Nucleus accumbens (tissue), 56 donors: ENCODE measurements at places on chromosomes 16 and 17.

GRCh38 chr16:80309178-80309577, 231.6 kb upstream of the DYNLRB2 start:
- DNase-seq = no peak

DNA sequence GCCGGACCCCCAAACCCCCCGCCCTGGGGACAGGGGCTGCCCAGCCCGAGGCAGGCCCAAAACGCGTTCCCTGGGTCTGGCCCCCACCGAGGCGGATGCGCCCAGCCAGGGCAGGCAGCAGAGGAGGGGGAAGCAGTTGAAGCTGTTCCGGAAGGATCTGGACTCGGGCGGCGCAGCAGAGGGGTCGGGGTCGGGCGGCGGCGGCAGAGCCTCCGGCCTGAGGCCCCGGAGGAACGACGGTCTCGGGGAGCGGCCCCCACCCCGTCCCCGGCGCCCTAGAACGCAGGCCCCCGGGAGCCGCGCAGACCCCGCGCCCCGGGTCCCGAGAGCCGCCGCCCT, 22.9 kb upstream of the ZFPM1 start:
- no peak for DNase-seq

DNA sequence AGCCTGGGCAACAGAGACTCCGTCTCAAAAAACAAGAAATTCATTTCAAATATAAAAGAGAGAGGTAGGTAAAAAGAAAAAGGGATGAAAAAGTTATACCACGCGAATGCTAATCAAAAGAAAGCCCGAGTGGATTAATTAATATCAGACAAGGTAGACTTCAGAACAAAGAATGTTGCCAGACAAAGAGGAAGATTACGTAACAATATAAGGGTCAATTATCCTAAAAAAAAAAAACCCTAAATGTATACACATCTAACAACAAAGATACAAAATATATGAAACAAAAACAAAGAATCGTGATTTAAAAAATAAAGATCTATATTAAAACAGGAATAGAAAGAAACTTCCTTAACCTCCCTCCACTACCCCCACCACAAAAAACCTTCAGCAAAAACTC, 44.1 kb downstream of the CCDC57 start:
- DNase-seq = no peak

DNA sequence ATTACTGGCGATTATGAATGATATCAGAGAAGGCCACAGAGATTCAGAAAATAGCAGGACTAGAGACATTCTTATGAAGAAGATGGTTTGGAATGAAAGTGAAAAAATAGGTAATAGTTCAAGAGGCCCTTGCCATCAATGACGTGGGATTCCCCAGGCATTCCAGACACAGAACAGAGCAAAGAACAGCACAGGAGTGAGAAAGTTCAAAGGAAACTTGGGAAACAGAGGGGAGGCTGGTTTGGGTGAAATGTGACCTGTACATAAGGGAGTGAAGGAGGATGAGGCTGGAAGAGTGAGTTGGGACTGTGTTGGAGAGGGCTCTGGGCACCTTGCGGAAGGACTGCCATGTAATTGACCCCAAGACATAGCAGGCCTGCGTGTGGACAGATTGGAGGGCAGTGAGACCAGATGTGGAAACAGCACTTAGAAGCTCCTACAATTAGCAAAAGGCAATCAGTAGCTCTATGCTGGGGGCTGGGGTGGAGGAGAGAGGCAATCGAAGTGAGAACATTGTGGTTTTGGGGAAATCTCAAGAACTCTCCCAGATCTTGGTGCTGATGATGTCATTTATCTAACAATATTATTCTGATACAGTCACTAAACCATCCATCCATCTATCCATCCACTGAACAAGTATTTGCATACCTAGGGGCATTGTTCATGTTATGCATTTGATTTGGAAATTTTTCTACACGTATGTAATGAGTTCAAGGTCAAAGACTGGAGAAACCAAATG, 365.3 kb upstream of the ZFHX3 start:
- no peak for DNase-seq

DNA sequence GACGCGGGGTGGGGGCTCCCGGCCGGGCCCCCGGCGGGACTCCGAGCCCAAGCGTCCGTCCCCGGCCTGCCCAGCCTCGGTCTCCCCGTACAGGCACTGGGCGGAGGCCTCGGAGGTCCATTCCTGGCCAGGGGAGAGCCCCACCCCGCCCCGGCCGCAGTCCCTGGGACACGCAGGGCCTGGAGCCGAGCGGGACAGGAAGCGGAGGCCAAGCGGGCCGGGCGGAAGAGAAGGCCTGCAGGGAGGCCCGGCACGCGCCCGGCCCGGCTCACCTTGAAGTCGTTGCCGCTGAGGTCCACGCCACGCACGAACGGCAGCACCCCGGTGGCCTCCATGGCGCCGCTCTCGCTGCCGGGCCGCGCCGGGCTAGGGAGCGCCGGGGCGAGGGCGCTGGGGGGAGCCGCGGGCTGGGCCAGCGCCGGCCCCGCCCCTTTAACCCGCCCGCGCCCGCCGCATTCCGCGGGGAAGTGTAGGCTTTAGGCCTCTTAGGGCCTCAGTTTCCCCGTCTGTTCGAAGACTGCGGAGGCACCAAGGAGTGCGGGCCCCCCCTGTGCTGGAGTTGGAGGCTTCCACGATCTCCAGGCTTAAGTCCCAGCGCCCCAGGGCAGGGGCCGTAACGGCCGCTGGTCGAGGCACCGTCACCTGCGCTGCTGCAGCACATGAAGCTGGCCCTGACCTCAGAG, at the start of gene FLII:
TSS of gene FLII (minus strand) at position 383 of the 683 bp plus-strand sequence. CDS start at position 335, 48 bp downstream.
- peak; percentile 74 for DNase-seq

GRCh38 chr16:49468611-49469310, 95.2 kb downstream of the C16orf78 start:
- no peak for DNase-seq

GRCh38 chr16:4746215-4746614, 11.9 kb downstream of the DNAAF8 start:
- DNase-seq = no peak

GRCh38 chr16:87816507-87817100, 50.8 kb upstream of the KLHDC4 start:
- DNase-seq = no peak

DNA sequence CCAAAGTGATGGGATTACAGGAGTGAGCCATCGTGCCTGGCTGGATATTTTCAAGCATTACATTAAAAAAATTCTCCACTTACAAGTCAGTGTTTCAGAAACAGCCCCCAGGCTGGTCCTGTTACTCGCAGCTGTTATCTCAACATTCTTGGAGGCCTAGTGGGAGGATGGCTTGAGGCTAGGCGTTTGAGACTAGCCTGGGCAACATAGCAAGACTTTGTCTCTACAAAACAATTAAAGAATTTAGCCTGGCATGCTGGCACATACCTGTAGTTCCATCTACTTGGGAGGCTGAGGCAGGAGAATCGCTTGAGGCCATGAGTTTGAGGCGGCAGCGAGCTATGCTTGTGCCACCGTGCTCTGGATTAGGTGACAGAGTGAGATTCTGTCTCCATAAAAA, 26.5 kb upstream of the SPNS3 start:
- no peak for DNase-seq

DNA sequence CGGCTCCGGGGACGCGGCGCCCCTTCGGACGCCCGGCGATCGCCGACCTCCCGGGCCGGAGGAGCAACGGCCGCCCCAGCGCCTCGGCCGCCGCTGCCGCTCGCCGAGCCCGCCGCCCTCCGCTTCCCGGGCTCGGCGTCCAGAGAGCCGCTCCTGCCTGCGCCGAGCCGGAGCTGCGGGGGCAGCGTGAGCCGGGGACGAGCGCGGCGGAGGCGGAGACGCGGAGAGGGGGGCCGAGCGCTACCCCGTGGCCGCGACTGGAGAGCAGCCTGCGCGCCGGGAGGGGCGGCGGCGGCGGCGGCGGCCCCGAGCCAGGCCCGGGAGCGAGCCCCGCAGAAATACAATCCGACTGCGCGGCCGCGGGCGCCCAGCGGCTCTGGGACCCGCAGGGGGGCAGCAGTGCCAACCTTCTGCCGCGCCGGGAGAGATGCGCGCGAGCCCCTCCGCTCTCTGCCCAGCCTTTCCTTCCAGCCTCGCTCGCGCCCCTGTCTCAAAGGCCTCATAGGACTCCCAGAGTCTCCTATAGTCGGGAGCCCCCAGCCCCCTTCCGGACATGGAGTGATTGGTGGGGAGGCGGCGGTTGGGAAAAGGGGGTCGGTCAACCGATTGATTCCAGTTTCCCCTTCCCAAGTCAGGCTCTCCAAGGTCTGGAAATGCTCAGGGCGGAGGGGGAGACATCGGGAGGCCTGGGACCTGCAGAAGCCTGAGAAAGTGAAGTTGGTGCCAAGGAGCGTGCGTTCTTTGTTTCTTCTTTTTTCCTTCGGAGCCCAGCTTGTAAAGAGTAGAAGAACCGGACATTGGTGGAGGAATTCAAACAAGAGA, 1.0 kb upstream of the SDK2 start:
- peak; percentile 24 for DNase-seq

DNA sequence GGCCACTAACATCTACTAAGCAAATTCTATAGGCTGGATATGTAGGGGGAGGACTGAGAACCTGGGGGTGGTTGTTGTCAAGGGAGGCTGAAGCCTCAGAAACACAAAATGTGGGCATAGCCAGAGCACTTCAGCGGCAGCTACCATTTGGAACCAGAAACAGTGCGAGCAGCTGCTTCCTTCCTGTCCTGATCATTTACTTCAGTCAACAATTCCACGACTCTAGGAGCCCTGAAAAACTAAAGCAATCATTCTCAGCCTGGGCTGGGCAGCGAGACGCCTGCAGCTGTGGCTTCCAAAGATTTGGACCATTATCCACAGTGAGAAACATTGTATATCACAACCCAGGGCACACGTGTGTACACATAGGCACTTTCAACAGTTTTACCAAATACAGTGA, 93.9 kb upstream of the WSCD1 start:
- DNase-seq = no peak

GRCh38 chr16:19375561-19376158, 42.0 kb upstream of the TMC5 start:
- DNase-seq = peak; percentile 1

DNA sequence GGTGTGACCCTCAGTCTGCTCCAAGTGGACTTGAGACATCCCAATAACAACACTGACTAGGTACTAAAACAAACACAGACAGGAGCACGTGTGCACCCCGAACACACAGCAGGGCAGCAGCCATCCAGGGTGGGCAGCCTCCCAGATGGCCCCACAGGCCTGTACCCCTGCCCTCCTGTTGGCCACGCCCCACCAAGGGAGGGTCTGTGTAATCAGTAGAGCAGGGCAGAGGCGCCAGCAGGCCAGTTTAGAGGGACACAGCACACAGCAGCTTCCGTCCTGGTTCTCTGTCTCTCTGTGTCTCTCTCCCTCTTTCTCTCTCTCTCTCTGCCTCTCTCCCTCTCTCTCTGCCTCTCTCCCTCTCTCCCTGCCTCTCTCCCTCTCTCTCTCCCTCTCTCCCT, 21.4 kb downstream of the ACTG1 start:
- DNase-seq = no peak

GRCh38 chr16:19513377-19514053, 8.4 kb downstream of the GDE1 start:
- no peak for DNase-seq

GRCh38 chr17:75371339-75371738, 34.1 kb downstream of the GRB2 start:
- DNase-seq = no peak

DNA sequence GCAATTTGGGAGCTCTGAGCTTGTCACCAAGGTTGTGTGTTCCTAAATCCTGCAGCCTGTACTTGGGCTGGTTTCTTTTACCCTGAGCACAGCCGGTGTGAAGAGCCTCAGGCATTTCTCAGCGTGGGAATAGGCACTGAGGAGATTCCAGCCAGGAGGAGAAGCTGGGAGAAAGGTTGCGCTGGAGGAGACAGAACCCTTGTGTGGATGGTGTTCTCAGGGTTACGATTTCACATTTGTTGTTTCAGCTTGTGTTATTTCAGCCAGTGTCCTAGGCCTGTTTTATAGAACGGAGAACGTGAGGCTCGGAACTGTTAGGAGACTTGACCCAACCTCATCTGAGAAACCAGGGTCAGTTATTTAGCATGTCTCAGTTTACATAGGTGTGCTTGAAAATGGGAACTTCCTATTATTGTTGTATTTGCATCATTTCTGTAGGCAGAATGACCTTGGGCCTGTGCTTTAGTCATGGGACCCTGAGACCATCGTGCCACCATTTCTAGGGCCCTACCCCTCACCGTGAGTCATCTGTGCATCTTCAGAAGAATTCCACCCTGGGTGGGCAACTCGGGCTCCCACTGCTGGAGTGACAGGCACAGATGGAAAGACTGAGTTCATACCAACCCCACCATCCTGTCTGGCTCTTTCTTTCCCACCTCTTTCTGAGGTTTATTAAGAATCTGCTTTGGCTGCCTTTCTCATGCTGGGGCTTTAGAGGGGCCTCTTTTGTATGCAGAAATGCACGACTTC, 134.9 kb downstream of the MSI2 start:
- DNase-seq = no peak

GRCh38 chr17:80030730-80031410, 4.8 kb downstream of the TBC1D16 start:
- DNase-seq = no peak
